Mammary microvascular endothelial cell (primary cell): ENCODE measurements at places on chromosomes 3 and 15. TPM values are rescaled to one million over a fixed set of nuclear protein-coding genes. Genes with fewer than 3 reads are reported as not detected.

The GOLGA6L4 gene
- 0.74 and 4.7 TPM in 2 replicates for total RNA-seq

The PATL2 gene
- 0.33 TPM in 1 of 2 replicates, not detected in the other for total RNA-seq

The MEX3B gene
- 3.0 and 3.8 TPM in 2 replicates for total RNA-seq

The CEP19 gene
- total RNA-seq: 0.98 and 1.7 TPM in 2 replicates

The CCK gene
- total RNA-seq: not detected in 2 replicates
